Activated CD8-positive, alpha-beta memory T cell treated with anti-CD3 and anti-CD28 coated beads, Interleukin-2, amount 50 U/mL, for 4 hours (primary cell): ENCODE measurements at places on chromosomes 6 and 20.

GRCh38 chr6:101146389-101146788, 247.1 kb upstream of the GRIK2 start:
- no peak for DNase-seq

DNA sequence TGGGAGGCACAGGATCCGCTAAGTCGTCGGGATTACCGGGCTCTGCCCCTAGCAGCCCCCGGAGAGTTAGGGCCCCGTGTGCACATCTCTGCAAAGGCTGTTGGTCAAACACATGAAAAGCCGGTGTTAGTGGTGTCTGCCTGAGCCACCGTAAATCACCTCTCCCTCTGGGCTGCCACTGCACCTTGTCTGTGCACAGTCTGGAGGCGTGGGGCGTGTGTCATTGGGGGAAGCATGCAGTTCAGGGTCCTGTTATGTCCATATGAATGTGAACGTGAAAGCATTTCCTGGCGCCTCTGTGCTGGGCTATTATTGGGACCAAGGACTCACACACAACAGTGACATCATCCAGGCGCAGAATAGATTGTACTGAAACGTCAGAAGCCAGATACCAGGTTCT, 305.6 kb downstream of the NRN1 start:
- DNase-seq: no peak

DNA sequence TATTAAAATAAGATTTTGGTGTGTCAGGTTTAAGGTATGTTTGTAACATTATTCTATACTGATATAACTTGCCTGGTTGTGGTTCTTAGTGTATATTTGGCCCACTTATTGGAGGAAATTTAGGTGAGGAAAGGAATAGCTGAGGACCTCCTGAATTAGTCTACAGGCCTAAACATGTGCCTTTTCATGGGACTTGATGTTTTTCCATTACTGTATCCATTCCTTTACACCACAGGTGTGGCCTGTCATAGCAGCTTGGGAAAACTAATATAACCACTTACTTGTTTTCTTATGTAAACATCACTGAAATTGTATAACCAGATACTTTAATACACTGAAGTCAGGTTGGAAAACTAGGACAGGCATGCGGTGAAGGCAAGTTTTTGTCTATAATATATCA, 27.6 kb downstream of the BCKDHB start:
- DNase-seq: no peak

DNA sequence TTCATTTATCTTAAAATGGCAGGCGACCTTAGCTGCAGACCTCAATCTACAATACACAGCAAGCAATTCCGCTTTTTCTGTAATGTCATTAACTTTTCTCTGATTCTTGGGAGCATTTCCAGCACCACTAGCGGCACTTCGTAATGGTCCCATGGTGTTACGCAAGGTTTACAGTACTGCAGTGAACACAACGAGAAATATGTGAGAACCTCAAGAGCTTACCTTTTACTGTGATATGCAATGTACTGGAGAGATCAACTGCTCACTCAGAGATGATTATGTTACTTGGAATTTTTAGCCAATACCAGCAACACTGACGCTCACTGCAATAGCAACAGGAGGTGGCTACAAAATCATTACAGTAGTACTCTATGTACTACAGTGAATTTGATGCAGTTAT, 2.8 kb upstream of the CEP43 start:
- DNase-seq: no peak

- no peak for DNase-seq
Observed at GRCh38 chr20:36112112-36112511, 42.4 kb upstream of the EPB41L1 start.

DNA sequence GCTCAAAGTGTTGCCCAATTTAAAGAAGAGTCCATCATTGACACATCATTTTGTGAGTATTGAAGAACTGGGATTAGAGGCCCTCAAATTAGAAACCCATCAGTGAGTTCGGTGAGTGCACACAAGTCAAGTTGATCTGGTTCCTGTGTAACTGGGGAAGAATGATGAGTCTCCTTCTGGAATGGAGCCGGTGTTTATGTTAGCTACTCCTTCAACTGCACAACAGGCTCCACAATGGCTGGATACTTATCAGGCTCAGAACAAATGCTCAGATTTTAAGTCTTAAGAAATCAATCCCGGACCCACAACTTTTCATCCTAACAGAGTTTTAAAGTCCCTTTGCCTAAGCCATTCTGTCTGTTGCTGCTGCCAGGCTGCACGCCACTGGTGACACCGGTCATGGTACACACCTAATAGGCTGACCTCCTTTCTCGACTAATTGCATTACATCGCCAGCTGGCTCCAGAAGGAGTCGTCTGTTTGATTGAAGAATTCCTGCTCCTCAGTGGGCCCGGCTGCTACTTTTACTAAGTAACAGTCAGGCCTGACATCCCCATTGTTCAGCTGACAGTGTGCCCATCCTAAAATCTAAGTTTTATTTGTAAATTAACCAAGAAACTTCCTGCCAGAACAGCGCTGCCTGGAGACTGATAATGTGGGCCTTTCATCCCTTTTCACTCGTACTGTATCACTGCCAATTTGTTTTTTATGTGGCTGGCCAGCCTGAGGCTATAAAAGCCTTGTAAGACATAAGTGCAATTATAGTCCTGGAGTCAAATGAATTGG, 130.4 kb downstream of the INSM1 start:
- no peak for DNase-seq

GRCh38 chr6:153210083-153210482, 79.0 kb upstream of the RGS17 start:
- no peak for DNase-seq

- no peak for DNase-seq
Observed at GRCh38 chr20:5848711-5849505, 98.7 kb downstream of the SHLD1 start.

DNA sequence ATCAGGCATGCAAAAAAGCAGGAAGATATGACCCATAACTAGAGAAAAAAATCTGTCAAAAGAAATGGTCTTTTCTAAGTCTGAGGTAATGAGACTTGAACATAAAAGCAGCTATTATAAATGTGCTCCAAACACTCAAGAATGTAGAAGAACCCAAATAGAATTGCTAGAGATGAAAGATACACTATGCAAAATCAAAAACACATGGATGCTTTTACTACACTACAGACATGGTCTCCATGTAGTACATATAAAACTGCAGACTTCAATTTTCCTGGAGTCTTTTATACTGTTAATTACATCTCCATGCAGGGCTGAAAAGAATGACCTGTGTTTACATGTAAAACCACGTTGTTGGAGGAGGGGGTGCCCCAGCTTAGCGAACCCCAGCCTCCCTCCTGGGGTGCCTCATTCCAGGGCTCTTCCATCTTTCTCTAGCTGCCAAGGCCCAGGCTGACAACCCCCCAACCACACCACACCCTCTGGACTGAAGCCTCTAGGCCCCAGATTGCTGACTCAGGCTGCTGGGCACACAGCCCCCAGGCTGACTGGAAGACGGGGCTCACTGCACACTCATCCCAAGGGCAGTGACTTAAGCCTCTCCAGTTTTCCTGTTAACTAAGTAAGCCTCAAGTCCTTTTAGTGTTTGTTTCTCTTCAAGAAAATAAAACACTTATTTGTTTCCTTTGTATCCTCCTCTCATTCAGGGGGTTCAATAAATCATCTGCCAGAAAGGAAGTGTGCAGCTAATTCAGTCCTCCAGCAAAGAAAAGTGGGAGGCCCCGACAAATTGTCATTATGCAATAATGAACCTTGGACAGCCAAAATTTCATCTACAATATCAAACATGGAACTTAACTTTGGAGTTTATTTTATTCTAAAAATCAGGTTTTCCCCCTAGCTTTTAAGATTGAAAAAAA, 26.0 kb upstream of the PLAGL1 start:
- DNase-seq: no peak

GRCh38 chr20:54013471-54013870, 56.9 kb downstream of the BCAS1 start:
- no peak for DNase-seq

- DNase-seq: no peak
Observed at GRCh38 chr6:30092852-30093543, 17.4 kb upstream of the RNF39 start.

DNA sequence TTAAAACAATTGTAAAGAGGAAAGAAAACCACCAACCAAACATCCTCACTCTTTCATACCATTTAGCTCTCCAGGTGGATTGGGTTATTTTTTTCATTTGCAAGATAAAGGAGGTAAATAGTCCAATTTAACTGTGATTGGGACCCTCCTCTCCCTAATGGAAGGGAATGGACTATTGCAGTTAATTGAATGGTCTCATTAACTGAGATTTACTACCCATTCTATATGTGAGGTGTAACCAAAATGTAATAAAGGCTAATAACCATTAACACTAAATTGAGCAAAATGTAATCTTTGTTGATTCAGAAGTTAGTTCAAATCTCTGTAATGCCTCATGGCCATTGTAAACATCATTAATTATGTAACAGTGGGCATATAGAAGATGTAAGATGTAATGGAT, 105.0 kb downstream of the KLHL32 start:
- no peak for DNase-seq

DNA sequence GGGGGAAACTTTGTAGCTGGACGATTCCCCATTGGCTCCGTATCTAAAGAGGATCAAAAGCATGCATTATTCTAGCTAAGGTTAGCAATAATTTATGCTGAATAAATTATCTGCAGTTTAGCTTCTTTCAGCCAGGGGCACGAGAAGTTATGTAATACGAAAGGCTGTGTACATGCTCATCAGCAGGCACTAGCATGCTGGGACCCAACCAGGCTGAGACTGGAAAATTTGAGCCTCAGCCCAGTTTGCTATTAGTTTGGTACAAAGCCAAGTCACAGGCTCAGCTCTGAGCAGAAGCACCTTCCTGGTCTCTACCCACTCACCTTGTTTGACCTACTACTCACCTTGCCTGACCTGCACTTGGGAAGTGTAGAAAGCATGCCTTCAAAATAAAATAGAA, 328.1 kb upstream of the ARID1B start:
- DNase-seq: no peak

GRCh38 chr6:89297695-89298351, 17.3 kb downstream of the GABRR2 start:
- DNase-seq: peak; percentile 56

GRCh38 chr20:44057698-44058675, 129.0 kb downstream of the JPH2 start:
- no peak for DNase-seq

DNA sequence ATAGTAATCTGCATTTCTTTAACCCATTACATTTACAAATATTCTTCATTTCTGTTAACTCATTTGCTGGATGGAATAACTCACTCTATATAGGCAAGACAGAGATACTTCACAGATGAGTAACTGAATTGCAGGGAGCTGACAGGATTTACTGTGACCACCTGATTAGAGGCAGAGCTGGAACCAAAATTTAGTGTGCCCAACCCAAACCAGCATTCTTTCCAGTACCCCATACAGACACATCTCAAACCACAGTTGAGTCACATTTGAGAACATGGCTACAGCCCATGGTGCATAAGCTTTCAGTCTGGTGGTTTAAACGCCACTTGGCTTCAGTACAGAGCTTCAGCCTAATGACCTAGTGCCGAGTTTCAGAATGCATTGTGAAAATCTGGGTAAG, 138.4 kb upstream of the TENT5A start:
- DNase-seq: no peak
